ENCODE measurements at places on chromosomes 7 and 10. TPM values are rescaled to one million over a fixed set of nuclear protein-coding genes. Genes with fewer than 3 reads are reported as not detected.

ACTR3C gene
- polyA plus RNA-seq, result 5.2 TPM

PKD2L1 gene
- not detected for polyA plus RNA-seq

VSTM4 gene
- not detected for polyA plus RNA-seq

SPDYE6 gene
- polyA plus RNA-seq, result 0.36 TPM

NUTM2B gene
- polyA plus RNA-seq, result 0.21 TPM

AKR1C1 gene
- not detected for polyA plus RNA-seq

ENKUR gene
- 2.7 TPM for polyA plus RNA-seq

TMEM178B gene
- polyA plus RNA-seq, result not detected

KCNIP2 gene
- polyA plus RNA-seq, result 14.5 TPM

HYAL4 gene
- not detected for polyA plus RNA-seq

AQP1 gene
- polyA plus RNA-seq, result not detected

STEAP4 gene
- 0.09 TPM for polyA plus RNA-seq

UNCX gene
- not detected for polyA plus RNA-seq

SAMD9L gene
- polyA plus RNA-seq, result 57.3 TPM

BRAF gene
- polyA plus RNA-seq, result 11.6 TPM

CPEB3 gene
- polyA plus RNA-seq, result 2.5 TPM

PAPOLB gene
- not detected for polyA plus RNA-seq

NRAP gene
- polyA plus RNA-seq, result not detected

CDNF gene
- 1.1 TPM for polyA plus RNA-seq

LRRC61 gene
- 29.1 TPM for polyA plus RNA-seq

KIAA1549 gene
- not detected for polyA plus RNA-seq

SLC39A12 gene
- not detected for polyA plus RNA-seq

TMEM26 gene
- polyA plus RNA-seq, result not detected

HGF gene
- not detected for polyA plus RNA-seq

RNF133 gene
- polyA plus RNA-seq, result not detected

PTN gene
- not detected for polyA plus RNA-seq

GIMAP8 gene
- polyA plus RNA-seq, result 1.4 TPM

RARRES2 gene
- not detected for polyA plus RNA-seq

HIPK2 gene
- polyA plus RNA-seq, result 5.5 TPM

SEPTIN14 gene
- polyA plus RNA-seq, result not detected

TRIM73 gene
- polyA plus RNA-seq, result 2.6 TPM

OPN4 gene
- not detected for polyA plus RNA-seq

CALD1 gene
- polyA plus RNA-seq, result 0.89 TPM

SLC4A2 gene
- polyA plus RNA-seq, result 17.8 TPM

NXPH1 gene
- polyA plus RNA-seq, result not detected

NEBL gene
- not detected for polyA plus RNA-seq

MBL2 gene
- polyA plus RNA-seq, result not detected

CCDC6 gene
- polyA plus RNA-seq, result 13.4 TPM

RPEL1 gene
- polyA plus RNA-seq, result not detected

MEOX2 gene
- polyA plus RNA-seq, result not detected

ZNF488 gene
- polyA plus RNA-seq, result not detected

MMP21 gene
- polyA plus RNA-seq, result not detected

LRRC4 gene
- polyA plus RNA-seq, result not detected

NFE2L3 gene
- polyA plus RNA-seq, result 4.9 TPM

PRR15 gene
- polyA plus RNA-seq, result not detected

DGKB gene
- not detected for polyA plus RNA-seq

ZSCAN25 gene
- 11.8 TPM for polyA plus RNA-seq
